AG09319 (cell line): ENCODE measurements at places on chromosomes 2 and 18.
A peak's percentile ranks its signal among the peaks of the same experiment; 100 is the strongest.

DNA sequence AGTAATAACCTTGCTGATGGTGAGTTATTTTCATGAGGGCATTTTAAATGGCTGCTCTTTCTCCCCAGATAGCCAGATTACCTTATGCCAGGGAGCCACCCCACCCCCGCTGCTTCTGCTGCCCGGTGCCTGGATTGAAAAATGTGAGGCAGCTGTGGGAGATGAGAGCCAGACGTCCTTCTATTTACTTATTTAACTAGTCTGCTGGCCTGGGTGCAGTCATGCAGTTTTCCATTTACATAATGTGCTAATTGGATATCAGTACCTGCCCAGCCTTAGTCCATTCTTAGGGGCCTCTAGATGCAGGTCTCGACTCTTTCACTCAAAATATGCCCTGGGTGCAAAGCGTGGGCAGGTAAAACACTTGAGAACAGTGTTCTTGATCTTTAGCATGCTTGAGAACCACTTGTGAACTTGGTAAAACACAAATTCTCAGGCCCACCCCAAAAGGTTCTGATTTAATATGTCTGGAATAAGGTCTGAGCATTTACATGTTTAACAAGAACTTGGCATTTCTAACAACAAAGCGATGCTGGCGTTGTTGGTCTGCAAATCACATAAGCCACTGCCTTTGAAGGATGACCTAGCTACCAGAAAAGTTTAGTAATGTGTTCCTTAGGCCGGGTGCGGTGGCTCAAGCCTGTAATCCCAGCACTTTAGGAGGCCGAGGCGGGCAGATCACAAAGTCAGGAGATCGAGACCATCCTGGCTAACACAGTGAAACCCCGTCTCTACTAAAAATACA lies 154.3 kb downstream of the NRP2 start:
- no peak for DNase-seq

- no peak for DNase-seq
Observed at GRCh38 chr2:152396763-152397162, 61.8 kb downstream of the FMNL2 start.

DNA sequence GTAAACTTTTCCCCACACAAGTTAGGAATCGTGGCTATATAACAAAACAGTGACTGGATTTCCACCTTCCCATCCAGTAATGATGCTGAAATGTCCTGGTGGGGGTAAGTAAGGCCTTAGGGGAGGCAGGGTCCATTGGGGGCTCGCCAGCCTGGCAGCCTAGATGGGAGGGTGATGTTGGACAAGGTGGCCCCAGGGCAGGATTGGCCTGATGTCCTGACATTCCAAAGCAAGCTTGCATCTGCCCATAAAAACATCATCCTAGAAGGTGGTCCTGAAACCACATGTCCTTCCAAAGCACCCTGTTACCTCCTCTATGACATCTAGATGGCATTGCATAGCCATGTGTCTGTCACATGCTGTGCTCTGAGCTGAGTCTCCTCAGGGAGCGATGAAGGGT lies 54.1 kb upstream of the RAB6C start:
- no peak for DNase-seq

GRCh38 chr2:54704238-54704637 lies 19.2 kb upstream of the EML6 start:
- no peak for DNase-seq

GRCh38 chr18:75211953-75212750 lies 1.6 kb downstream of the TSHZ1 start:
- DNase-seq, result no peak

GRCh38 chr2:46336283-46336959 lies 39.2 kb downstream of the EPAS1 start:
- DNase-seq, result no peak

DNA sequence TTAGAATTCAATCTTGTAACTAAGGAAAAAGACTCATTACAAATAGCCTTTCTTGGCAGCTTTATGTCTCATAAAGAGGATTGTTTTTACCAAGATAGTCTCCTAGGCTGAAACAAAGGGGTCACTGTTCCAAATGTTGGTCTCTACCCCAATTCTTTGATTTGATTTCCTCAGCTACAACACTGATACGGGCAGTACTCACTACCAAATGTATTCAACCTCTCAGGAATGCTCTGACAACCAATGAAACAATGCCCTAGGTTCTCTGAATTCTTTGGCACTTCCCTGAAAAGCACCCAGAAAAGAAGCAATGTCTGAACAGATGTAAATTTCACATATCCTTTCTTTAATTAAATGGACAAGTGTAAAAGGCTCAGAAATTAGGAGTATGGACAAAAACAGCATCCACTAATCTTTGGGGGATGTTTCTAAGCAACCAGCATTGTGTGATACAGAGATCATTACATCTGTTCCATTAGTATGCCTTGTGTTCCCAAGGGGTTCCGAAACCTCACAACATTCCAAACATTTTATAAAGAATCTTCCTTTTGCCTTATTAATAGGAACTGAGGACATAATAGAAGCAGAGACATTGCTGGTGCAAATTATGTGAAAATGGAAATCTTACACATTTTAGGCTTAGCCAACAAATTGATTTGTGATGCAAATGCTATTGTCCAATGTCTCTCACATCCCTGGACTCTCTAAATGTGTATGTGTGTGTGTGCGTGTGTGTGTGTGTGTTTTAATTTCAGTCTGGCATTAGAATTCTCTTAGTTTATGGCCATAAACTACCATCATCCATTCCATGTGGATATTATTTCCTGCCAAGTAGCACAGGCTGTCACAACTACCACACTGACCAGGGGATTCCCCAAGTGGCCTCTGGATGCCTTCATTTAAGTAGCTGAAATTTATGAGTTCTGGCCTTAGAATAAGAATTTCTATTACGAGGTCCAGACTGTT lies 276.0 kb downstream of the MTX2 start:
- DNase-seq, result no peak

GRCh38 chr2:108171657-108172056 lies 68.1 kb upstream of the SULT1C3 start:
- DNase-seq, result no peak

DNA sequence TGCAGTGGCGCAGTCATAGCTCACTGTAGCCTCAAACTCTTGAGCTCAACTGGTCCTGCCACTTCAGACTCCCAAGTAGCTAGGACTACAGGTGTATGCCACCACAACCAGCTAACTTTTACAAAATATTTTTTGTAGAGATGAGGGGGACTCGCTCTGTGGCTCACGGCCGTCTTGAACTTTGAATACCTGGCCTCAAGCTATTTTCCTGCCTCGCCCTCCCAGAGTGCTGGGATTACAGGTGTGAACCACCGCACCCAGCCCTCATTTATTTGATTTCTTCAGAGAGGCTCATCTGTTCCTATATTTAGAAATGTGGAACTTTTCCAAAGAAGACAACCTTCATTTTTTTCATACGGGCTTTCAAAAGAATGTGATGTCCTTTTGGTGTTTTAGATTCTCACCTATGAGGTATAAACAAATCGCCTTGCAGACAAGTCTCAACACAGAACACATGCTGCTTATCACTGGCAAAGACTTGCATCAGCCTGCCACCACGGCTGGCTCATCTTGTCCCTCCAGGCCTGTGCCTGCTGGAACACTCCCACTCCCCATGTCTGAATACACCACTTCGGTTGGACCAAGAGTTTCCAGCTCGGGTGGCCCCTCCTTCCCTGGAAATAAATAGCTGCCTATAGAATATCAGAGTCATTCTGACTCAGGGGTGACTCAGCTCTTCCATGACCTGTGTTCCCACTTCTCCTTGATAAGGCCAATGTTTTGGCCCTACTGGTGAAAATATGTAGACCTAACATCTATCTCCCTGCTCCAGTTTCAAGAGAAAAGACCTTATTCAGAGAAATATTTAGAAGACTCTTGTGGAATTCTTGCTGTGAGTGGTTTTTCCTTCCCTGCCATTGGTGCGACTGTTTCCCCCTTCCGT lies 202.6 kb downstream of the TGIF1 start:
- peak; percentile 82 for DNase-seq

DNA sequence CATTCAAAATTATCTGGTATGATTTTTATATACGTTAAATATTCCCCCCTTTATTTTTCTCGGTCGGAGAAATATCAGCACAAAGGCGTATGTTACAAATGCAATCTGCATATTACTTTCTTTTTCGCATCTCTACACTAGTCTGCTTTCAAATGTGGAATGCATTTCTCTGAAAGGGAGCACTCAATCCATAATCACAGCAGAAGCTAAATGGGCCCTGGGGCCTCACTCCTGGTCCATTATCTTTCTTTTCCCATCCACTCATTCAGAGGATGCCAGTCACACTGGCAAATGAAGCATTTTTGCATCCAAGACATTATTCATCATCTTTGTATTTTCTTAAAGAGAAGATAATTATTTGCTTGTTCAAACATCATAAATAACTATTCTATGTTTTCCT lies 295.2 kb upstream of the LRP1B start:
- no peak for DNase-seq

GRCh38 chr2:46647041-46647440 lies 167.7 kb downstream of the TMEM247 start:
- DNase-seq, result no peak

DNA sequence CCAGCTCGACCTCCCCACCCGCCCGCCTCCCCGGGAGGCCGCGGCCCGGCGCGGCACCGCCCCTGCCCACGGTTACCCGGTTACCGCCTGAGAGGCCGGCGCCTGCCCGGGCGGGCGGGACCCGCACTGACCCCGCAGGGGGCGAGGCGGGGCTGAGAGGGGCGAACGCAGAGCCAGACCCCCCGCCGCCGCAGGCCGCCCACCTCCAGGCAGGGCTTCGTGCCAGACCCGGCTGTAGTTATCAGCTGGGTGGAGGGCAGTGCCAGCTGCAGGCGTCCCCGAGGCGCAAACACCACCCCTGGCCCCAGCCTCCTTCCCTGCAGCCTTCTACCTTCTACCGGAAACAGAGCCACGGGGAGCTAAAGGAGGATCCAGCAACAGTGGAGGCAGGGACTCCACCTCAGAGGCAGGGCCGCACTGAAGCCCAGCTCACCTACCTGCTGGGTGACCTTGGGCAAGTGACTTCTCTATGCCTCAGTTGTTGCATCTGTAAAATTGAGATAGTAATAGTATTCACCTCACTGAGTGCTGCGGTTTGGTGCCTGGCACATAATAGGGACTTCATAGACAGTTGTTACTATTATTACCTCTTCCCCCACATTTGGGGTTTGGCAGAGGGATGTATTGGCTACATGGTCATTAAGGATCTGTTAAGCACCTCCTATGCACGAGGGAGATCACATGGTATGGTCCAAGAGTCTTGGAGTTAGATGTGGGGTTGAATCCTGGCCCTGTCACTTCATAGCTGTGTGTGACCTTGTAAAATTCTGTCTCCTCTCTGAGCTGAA lies 231.6 kb upstream of the SMAD2 start:
- no peak for DNase-seq

DNA sequence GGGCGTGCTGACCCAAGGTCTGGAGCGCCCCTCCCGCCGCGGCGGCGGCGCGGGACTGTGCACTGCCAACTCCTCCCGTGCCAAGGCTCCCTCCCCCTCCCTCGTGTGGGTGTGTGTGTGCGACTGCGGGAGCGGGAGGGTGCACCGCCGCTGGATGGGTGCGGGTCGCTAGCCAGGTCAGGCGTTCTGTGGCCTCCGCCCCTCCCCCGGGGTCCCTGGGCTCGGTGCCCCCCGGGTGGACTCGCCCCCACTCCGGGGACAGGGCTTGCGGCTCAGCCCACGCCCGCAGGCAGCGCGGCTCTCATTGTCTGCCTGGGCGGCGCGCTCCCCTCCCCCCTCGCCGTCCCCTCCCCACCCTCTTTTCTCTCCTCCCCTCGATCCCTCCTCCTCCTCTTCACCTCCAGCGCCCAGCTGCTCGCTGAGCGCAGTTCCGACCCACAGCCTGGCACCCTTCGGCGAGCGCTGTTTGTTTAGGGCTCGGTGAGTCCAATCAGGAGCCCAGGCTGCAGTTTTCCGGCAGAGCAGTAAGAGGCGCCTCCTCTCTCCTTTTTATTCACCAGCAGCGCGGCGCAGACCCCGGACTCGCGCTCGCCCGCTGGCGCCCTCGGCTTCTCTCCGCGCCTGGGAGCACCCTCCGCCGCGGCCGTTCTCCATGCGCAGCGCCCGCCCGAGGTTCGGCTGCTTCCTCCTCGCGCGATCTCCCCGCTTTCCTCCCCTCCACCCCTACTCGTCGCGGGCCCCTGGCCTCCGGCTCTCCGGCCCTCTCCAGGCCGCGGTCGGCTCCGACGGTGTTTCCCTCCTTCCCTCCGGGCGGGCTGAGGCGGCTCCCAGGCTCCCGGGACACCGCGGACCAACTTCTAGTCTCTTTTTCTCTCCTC lies at the start of gene GATA6:
TSS of gene GATA6 (plus strand) at position 579 of the 878 bp plus-strand sequence. CDS start 1,556 bp downstream, outside the sequence.
- DNase-seq, result peak; percentile 76
